H9 (cell line): ENCODE measurements at places on chromosomes 3 and 15.

GRCh38 chr3:101722394-101723173 lies 1.8 kb upstream of the CEP97 start:
- no peak for DNase-seq

DNA sequence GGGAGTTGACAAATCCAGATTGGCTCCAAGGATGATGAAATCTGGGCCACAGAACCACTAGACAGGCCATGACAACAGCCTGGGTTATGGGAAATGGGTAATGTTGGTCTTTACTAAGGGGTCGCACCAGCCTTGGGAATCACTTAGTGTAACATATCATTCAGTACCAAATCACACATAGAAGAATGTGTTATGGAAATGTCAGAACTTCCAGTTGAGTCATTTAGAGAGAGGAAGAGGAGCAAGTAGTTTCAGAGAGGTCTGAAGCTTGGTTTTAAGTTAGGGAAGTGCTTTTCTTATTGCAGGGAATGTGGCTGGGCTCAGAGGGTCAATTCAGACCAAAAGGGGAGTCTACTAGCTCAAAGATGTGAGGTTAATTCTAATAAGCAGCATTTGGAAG lies 241.6 kb upstream of the ZPLD1 start:
- DNase-seq: no peak

GRCh38 chr15:41772720-41773331 lies 1.5 kb upstream of the MAPKBP1 start:
- peak; percentile 61 for DNase-seq

DNA sequence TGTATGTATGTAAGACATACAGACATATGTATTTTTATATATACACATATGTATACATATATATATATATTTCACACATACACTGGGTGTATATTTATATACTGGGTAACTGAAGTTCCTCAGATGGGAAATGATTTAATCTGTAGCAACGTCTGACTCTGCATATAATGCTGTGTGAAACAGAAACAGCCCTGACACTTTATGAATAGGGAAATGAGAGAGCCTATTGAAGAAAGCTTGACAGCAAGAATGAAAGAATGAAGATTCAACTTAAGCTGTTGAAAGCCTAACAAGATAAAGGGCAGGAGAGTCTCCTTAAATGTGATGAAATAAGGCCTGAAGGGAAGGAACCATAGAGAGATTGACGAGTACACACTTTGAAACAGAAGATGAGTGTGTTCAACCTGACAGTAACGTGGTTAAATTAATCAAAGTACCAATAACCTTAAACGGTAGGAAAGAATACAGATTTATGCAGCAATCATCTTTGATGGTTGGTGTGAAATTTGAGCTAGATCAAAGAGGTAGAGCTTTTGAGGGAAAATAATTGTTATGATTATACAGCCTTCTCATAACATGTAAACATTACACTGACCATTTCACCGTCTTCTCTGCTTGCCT lies 169.9 kb downstream of the MECOM start:
- DNase-seq: no peak

- DNase-seq: no peak
Observed at GRCh38 chr15:45457220-45457619, 65.3 kb downstream of the SLC30A4 start.

- DNase-seq: no peak
Observed at GRCh38 chr3:189833996-189834395, 202.8 kb downstream of the TP63 start.

DNA sequence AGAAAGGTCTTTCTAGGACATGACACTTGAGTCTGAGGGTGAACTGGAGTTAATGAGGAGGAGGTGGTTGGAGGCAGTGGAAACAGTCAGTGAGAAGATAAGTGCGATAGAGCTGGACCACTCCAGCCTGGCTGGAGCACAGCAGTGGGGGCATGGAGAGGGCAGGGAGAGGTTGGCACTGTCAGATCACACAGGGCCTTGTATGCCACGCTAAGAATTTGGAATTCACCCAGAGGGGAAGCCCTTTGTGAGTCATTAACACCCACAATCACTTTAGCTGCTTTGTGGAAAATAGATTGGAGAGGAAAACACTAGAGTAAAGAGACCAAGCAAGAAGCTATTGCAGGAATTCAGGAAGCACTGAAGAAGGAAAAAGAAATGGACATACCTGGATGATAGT lies 83.3 kb downstream of the ZNF621 start:
- no peak for DNase-seq

DNA sequence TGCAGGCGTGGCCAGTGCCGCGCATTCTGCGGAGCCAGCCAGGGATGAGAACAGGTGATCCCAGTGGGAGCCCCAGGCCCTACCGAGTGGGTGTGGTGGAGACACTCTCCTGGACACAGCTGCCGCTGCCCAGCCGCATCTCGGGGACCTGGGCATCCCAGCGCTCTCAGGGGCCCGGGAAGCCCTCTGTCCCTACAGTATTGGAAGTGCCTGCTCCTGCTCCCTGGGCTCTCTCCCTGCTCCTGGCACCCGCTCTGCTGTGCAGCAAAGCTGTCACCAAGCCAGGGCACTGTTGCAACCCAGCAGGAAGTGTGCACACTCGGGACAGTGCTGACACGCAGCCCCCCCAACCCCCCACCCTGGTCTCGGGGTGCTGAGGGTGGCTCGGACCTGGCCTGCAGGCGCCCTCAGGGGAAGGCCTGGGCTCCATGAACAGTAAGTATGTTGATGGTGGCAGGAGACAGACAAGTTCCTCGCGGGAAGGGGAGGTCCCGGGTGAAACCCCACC lies 1177.4 kb upstream of the GBE1 start:
- peak; percentile 18 for DNase-seq

- DNase-seq: no peak
Observed at GRCh38 chr3:97793420-97794019, 28.3 kb upstream of the CRYBG3 start.

- DNase-seq: no peak
Observed at GRCh38 chr3:196554205-196554604, 14.1 kb downstream of the WDR53 start.

DNA sequence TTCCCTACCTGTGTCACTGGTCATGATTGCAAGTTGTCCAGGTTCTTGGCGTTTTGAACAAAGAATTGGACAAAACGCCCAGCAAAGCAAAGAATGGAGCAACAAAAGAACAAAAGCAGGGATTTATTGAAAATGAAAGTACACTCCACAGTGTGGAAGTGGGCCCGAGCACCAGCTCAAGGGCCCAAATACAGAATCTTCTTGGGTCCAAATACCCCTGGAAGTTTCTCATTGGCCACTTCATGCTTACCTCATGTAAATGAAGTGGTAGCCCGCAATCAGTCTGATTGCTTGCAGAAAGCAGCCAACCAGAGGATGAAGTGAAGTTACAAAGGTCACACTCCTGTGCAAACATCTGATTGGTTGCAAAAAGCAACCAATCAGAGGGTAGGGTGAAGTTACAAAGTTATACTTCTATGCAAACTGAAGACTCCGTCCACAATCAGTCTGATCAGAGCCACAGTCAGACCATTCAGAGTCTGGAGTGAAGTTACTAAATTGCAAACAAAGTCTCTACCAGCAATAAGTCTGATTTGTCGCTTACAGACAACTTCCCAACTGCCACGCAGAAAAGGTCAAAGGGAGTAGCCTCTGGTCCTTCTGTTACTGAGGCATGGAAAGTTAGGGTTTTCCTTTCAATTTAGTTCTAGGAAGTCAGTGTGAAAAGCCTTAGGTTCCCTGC lies 8.3 kb upstream of the TM4SF1 start:
- no peak for DNase-seq

GRCh38 chr3:124553178-124553577 lies 177.1 kb upstream of the UMPS start:
- DNase-seq: no peak

DNA sequence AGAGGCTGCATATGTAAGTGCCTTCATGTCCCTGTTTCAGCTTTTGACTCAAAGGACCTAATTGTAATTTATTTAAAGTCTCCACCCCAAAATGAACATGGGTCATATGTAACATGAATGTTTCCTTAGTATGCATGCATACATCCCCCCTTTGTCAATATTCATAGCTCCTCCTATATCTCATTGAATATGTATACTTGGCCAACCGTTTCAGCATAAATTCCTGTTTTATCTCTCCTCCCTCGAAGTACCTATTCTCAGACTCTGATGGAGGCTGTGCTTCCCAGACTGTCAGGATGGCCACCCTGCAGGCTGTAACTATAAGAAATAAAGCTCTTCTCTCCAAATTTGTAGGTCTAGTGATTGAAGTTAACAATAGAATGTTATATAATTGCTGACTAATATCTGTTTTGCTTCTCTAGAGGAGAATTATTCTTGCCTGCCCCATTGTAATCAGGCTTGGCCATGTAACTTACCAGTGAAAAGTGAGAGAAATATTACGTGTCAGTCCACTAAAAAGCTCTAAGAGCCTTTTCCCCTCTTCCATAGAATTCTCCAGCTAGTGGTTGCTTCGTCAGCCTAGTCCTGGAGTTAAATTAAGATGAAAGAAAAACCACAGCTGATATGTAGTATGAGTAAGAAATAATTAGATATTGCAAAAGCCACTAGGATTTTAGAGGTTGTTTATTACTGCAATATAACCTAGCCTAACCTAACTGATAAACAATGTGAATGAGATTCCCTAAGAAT lies 245.1 kb downstream of the ZNF385D start:
- DNase-seq: no peak

DNA sequence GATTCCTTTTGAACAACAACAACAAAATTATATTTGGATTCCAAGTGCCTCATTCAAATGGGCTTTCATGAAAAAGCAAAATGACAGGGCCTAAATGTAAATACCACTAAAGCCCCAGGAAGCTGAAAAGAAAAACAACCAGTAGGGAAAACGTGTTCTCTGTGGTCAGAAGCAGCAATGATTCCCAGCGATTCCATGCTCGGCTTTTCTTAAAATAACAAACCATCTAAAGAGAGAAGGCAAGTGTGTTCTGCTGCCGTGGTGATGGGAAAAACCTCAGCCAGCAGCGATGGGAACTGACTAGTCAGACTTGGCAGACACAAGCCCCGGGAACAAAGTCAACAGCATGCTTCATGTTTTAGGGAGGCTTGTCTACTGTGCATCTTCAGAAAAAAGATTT lies 153.6 kb downstream of the TNIK start:
- no peak for DNase-seq

- DNase-seq: no peak
Observed at GRCh38 chr3:13079051-13079450, 5.8 kb upstream of the IQSEC1 start.

DNA sequence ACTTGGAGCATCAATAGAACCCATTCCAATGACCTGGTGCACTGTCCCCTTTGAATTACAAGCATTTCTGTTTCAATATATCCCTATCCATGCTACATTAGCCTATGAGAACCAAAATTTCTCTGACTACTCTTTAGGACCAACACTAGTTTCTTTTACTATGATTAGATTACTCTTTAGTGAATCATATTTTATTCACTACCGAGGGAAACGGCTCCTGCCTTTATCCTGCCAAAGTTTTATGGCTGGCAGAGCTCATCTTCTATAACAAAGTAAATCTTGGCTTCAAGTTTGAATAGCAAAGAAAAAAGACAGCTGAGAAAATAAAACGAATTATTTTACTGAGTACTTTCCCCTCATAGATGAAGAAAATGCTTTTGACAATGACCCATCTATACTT lies 120.9 kb downstream of the SLC9A9 start:
- no peak for DNase-seq

DNA sequence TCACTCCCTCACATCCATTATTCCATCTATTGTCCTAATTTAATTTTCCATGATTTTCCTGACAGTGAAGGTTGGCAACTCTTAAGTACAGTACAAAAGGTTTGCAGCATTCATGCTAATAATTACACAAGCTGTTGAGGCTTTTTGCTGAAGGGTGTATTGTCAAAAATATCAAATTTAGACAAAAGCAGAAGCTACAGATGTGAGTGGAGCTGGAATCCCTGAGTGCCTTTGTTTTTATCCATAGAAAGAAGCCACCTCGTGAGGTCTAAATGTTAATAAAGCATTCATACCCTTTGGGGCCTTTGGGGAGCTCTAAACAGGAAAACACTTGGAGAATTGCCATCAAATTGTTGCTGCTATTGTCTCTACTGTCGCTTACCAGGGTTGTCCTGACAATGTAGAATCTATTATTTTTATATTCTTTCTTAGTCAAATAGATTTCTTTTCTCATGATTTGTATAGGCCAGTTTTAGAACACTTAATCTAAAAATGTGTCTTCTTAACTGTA lies 185.8 kb upstream of the ROBO1 start:
- DNase-seq: no peak

- DNase-seq: peak; percentile 73
Observed at GRCh38 chr3:197749315-197749600, 425 bp upstream of the FYTTD1 start.

DNA sequence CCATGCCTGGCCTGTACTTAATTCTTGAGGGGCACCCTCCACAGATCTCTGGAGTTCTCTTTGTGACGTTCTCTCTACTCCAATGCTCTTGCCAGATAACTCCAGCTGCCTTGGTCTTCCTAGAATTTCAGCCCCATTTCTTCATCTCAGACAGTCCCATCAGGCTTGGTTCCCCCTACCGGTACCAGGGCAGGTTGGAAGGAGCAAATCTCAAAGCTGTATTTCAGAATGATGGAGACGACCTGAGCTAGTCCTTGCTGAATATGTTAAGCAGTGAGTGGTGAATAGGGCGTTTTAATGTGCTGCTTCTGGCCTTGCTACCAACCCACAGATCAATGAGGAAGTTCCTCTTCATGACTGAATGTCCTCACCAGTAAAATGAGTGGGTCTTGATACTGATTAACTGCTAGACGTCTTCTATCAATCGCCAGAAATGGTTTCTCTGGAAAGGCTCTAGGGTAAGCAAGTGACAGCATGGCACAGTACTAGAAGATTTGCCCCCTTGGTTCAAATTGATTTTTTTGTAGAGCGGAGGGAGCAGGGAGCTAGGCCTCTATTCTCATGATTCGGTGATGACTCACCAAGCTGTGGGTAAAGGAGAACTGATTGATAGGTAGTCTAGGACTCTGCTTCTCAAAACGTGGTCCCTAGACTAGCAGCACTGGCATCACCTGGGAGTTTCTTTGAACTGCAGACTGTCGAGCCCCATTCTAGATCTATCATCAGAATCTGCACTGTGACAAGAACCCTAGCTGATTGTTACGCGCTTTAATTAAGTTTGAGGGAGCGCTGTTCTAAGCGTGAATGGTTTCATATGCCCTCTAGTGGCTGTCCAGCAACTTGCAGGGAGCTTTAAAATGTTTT lies 67.8 kb downstream of the UBP1 start:
- no peak for DNase-seq

DNA sequence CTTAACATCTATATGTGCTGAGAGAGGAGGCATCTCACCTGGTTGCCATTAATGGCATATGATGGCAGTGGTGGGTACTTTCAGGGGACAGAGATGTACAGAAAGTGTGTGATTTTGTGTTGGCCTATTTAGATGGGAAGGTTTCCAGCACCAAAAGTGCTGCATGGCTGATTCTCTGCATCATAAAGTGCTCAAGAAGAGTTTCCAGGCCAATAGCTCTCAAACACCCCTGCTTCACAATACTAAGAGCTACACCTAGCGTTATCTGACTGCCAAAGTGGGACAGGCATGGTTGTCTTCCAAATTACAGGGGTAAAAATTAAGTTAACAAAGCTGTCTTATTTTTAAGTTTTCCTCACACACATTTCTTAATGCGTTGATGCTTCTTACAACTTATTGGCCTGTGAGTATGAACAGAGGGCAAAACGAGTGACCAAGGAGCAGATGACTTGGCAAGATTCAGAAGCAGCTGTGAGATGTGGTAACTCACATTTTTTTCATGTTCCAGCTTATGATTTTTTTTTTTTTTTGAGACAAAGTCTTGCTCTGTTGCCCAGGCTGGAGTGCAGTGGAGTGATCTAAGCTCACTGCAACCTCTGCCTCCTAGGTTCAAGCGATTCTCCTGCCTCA lies 41.4 kb upstream of the VEPH1 start:
- no peak for DNase-seq

- no peak for DNase-seq
Observed at GRCh38 chr15:69789648-69790393, 307.9 kb downstream of the TLE3 start.
